ENCODE measurements at places on chromosomes 11 and 22. TPM values are rescaled to one million over a fixed set of nuclear protein-coding genes. Genes with fewer than 3 reads are reported as not detected.

DNA sequence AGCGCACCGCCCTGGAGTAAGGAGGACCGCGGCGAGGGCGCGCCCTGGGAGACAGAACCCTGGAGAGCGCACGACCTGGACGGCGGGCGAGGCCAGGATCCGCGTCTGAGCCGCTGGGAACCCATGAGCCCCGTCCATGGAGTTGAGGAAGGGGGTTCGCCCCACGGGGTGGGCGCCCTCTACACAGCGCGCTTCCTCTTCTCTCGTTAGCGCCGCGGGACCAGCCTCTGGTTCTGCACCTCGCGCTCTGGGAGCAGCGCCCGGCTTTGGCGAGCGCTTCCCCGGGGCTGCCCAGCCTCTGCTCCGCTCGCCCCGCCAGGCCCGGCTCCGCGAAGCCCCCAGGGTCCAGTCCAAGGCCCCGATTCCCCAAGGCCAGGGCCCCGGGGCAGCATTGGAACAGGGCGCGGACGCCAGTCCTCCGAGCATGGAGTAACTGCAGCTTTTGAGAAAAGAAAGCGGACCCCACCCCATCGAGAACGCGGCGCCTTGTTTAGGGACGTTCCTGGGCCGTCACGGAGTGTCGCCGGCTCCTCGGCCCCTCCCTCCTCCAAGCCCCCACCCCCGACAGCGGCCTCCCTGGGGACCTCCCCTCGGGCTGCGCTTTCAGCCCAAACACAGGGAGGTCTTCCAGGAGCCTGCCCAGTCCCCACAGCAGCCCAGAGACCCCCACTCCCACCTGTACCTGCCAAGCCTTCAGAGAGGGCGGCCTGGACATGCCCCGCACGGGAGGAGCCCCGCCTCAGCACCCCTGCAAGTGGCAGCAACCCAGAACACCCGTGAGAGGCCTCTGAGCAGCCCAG, 56.2 kb downstream of the BRD1 start:
- no peaks in the 10 kb centered on the region for H3K36me3 ChIP-seq
- no peak overlapping the region for H3K27ac ChIP-seq
- H3K4me1 ChIP-seq = peaks cover 27% of the 10 kb centered on the region

GRCh38 chr11:15106201-15106965, 8.3 kb upstream of the INSC start:
- H3K27ac ChIP-seq = no peak overlapping the region
- no peaks in the 10 kb centered on the region for H3K36me3 ChIP-seq

DNA sequence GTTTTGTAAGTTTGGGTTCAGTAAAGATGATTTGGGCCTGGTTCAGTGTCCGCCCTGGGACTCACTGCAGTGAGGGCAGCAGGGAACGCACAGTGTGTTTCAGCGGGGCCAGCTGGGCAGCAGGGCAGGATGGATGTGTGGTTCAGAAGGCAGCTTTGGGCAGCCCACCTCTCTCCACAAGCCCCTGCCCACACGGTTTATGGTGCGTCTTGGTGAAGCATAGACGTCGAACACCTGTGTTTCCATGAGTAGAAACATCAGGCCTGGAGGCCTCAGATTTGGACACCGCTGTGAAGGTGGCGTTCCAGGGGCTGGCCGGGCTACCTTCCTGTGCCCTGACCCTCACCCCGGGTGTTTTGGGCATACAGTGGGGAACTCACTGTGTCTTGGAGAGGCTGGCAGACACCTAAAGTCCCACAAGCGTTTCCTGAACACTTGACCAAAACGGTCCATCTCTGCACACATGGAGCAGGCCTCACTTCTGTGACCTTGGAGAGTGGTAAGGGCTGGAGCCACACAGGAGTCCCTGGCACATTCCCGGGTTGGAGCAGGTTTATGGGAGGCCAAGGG, 59.0 kb downstream of the ST14 start:
- H3K27ac ChIP-seq = no peak overlapping the region
- no peaks in the 10 kb centered on the region for H3K36me3 ChIP-seq
- H3K27me3 ChIP-seq = no peaks in the 10 kb centered on the region

TRPC6 gene
- 2.0 TPM for total RNA-seq
